B cell (primary cell): ENCODE measurements at places on chromosomes 2 and 18. TPM values are rescaled to one million over a fixed set of nuclear protein-coding genes. Genes with fewer than 3 reads are reported as not detected.

Gene RAMP1
- total RNA-seq = 12.4 and 15.7 TPM in 2 replicates

DNA sequence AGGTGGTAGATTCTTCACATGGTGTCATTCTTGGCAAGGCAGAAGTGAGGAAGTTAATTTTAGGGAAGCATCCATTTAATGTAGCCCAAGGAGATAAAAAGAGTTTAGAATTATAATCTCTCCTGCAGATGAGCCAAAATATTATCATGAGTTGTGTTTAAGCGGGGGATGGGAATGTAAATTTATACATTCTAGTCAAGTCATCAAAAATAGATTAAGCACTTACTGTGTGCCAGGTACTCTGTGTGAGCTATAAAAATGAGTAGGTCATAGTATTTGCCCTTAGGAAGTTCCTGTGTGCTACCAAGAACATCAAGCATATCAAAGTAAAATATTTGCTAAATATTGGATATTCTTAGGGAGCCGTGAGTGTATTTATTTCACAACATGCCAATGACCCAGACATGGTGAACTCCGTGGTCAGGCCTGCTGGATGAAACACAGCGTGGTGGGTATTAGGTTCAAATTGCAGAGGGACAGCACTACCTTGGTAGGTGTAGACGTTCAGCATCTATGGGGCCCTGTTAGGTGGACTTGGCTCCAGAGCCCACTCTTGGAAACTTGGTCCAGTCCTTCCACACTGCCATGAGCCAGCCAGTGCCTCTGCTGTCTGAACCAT lies 37.4 kb downstream of the MEIS1 start:
- H3K27me3 ChIP-seq = no peaks in the 10 kb centered on the region
- no peaks in the 10 kb centered on the region for H3K4me1 ChIP-seq
- no peak overlapping the region for H3K27ac ChIP-seq
- H3K4me3 ChIP-seq = no peak overlapping the region
- H3K36me3 ChIP-seq = no peaks in the 10 kb centered on the region

Gene MARCO
- total RNA-seq = not detected in 2 replicates

- DNase-seq = no peak
- no peaks in the 10 kb centered on the region for H3K4me1 ChIP-seq
- peaks cover 20% of the 10 kb centered on the region for H3K36me3 ChIP-seq
These were observed 34.4 kb upstream of the RPL37A start for GRCh38 chr2:216464104-216464720.

DNA sequence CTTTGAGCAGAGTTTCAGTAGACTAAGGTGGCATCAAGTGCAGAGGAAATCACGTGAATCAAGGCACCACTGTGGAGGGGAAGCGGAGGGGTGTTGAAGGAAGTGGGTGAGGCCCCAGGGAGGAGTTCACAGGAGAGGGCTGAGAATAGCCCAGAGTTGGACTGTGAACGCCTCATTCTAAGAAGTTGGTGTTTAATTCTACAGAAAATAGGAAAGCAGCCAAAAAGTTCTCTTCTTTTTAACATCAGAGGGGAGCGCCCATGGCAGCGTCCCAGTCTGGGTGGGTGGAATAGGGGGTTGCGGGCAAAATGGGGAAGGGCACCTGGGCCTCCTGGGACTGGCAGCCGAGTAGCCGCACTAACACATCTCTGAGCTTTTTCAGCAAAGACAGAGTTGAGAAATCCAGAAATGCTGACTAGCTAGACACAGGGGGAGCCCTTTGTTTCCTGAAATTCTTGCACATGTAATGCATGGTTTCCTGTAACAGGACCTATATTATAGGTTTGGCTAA lies 97.0 kb downstream of the NEB start:
- no peaks in the 10 kb centered on the region for H3K27me3 ChIP-seq
- peak overlapping the region; percentile 78 for H3K27ac ChIP-seq
